ENCODE measurements at places on chromosomes 12 and 14. TPM values are rescaled to one million over a fixed set of nuclear protein-coding genes. Genes with fewer than 3 reads are reported as not detected.

Gene DPPA3
- not detected for total RNA-seq

Gene ATXN3
- total RNA-seq = 26.5 TPM

Gene ETFBKMT
- total RNA-seq = 3.1 TPM

Gene TAS2R9
- not detected for total RNA-seq

Gene RND1
- total RNA-seq = 0.44 TPM

Gene TDRD9
- total RNA-seq = 0.86 TPM

Gene GPRC5D
- total RNA-seq = not detected

Gene KRT72
- not detected for total RNA-seq

Gene IL31
- not detected for total RNA-seq

Gene GLIPR1L2
- not detected for total RNA-seq

Gene WDHD1
- 3.3 TPM for total RNA-seq

Gene C14orf39
- total RNA-seq = not detected

Gene SMIM41
- total RNA-seq = 1.0 TPM

Gene KSR2
- not detected for total RNA-seq

Gene KRT75
- total RNA-seq = not detected

Gene VDR
- total RNA-seq = 57.3 TPM

Gene RNF212B
- total RNA-seq = not detected
